ENCODE measurements at places on chromosomes 3 and 15.
A peak's percentile ranks its signal among the peaks of the same experiment; 100 is the strongest.

DNA sequence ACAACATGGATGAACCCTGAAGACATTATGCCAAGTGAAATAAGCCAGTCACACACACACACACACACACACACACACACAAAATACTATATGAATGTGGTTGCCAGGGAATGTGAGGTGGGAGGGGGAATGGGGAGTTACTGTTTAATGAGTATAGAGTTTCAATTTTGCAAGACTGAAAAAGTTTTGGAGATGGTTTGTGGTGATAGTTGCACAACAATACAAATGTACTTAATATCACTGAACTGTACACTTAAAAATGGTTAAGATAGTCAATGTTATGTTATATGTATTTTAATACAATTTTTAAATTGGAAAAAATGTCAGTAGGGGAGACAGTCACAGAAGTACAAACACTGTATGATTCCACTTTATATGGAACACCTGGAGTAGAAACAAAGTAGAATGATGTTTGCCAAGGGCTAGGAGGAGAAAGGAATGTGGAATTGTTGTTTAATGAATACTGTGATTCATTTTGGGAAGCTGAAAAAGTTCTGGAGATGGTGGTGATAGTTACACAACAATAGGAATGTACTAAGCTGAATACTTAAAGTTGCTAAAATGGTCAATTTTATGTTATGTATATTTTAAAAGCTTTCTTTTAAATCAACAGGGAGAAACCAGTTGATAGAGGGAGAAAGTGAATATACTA lies 76.6 kb downstream of the RPL39L start:
- DNase-seq: peak; percentile 41

- no peak for DNase-seq
Observed at GRCh38 chr15:26883466-26883865, 16.6 kb downstream of the GABRA5 start.

DNA sequence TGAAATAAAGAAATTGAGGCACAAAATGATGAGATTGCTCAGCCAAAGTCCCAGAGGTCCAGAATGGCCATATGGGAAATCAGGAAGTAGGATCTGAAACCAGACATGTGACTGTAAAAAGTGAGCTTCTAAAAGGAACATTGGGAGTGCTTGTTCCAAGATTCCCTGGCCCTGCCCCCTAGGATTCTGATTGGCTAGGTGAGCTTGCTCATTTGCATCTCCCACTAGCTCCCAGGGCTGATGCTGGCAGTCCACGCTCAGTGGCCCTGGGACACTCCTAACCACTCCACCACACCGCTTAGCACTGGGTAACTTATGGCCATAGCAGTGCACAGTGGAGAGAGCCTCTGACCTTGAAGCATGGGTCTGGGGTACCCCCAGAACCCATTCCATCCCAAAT lies 326.7 kb downstream of the NTRK3 start:
- DNase-seq: no peak

GRCh38 chr3:114213627-114214541 lies 23.5 kb downstream of the ZNF80 start:
- DNase-seq: peak; percentile 74

- no peak for DNase-seq
Observed at GRCh38 chr3:20068512-20069177, 28.4 kb downstream of the KAT2B start.

GRCh38 chr3:168093790-168094189 lies 1.9 kb downstream of the GOLIM4 start:
- DNase-seq: no peak

GRCh38 chr3:108524537-108524936 lies 14.1 kb upstream of the MYH15 start:
- DNase-seq: no peak

DNA sequence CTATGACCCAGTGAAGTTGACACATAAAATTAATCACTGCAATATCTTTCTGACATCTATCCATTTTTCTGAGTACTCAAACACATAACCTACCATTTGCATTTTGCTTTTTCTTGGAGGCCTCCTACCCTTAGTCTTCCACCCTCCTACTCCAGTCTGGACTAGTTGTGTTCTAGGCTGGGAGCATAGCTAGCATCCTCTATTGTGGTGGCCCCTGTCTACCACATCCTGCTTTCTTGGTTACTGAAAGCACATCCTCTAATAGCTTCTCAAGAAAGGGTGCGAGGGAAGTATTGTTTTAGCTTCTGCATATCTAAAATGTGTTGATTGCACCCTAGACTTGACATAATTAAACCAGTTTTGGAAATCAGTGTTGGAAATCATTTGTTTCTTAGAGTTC lies 176.5 kb downstream of the THSD4 start:
- no peak for DNase-seq

- DNase-seq: peak; percentile 73
Observed at GRCh38 chr3:127750226-127751031, 71.9 kb downstream of the MGLL start.

DNA sequence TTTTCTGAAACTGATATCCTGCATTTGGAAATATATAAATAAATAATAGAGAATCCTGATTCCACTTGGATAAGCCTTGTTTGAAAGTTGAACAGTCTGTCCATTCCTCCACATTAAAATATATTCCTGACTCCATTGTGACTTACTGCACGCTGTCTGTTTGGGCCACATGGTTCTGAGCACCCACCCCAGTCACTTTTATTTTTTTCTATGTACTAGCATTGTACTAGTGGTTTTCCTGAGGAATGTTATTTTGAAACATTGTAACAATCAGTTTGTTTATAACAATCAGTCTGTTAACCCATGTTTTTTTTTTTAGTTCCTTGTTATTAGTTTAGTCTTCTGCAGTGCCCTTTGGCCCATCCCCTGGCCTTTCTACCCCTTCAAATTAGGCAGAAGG lies 87.4 kb upstream of the CCNL1 start:
- DNase-seq: peak; percentile 11

- no peak for DNase-seq
Observed at GRCh38 chr3:3666664-3667063, 132.6 kb upstream of the LRRN1 start.

DNA sequence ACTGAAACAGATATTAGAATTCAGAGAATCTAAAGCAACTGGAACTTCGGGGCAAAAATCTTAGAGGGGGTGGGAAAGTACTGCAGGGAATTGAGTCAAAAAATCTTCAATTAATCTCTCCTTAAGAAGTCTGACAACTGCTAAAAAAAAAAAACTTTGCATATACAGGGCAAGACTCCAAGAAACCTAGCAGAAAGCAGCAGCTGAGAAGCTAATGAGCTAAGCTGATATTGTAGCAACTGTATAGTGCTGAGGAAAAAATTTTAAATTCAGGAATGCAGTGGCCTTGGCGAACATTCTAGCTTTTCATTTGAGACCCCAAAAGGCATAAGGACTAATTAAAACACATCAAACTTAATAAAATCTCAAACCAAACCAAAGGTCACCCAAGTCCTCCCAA lies 113.6 kb downstream of the SCAPER start:
- DNase-seq: no peak

DNA sequence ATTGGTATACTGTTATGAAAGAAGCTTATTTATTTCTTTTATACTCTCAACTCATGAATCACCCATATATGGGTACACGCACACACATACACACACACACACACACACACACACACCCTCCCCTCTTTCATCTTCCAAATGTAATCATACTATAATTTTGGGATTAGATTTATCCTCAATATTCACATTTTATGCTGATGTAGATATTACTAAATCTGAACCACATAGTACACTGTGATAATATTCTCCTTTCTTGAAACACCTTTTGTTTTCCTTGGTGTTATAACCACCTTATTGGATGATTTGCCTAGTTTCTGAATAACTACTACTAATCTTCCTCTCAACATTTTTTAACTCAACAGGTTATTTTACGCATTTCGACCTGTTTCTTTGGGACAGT lies 8.1 kb upstream of the GHSR start:
- no peak for DNase-seq

- DNase-seq: no peak
Observed at GRCh38 chr15:54841701-54842305, 354.9 kb downstream of the RSL24D1 start.

DNA sequence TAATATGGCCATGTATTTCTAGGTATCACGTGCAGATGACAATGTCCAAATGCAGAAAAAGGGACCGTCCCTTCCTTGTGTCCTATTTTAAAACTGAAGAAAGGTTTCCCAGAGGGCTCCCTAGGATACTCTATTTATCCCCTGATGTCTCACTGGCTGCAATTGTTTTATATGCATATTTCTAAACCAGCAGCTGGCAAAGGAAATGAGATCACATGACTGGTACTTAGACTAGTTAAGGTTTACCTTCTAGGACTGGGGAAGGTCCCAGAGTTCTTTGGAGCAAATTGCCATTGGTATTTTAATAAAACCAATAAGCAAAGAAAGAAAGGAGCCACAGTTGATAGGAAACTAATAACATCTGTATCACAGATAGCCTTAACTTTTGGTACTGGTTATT lies 29.5 kb downstream of the GTF2E1 start:
- DNase-seq: no peak

GRCh38 chr15:52540374-52541012 lies 11.8 kb upstream of the MYO5A start:
- no peak for DNase-seq

GRCh38 chr3:172905451-172905850 lies 154.9 kb downstream of the ECT2 start:
- DNase-seq: no peak

DNA sequence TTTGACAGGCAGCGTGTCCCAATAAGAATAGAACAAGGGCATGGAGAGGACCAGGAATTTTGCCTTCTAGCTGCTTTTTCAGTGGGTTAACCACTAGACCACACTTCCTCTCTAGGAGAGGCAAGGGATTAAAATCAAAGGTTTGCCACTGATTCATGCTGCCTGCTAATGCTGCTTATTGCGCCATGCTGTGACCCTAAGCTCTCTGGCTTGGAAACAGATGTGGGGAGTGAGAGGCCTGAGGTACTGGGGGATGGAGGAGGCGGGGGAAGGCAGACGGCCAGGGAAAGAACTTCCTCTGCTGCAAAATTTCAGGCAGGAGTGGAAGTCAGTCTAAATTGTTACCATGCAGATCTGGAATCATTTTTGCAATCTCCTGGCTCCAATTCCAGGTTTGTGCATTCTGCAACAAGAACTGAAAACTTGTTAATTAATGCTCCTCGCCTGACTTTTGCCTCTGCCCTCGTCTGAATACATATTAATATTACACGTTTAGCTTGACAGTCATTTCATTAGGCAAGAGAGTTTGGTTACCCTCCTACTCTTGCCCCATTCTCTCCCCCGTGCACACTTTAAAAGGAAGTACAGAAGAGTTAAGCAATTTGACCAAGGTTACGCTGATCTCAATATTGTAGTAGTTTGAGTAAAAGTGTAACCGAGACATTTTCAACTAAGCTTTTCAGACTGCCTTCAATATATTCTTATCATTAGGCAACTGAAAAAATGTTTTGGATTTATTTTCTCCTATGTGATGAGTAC lies 121.7 kb upstream of the SPRED1 start:
- peak; percentile 89 for DNase-seq

DNA sequence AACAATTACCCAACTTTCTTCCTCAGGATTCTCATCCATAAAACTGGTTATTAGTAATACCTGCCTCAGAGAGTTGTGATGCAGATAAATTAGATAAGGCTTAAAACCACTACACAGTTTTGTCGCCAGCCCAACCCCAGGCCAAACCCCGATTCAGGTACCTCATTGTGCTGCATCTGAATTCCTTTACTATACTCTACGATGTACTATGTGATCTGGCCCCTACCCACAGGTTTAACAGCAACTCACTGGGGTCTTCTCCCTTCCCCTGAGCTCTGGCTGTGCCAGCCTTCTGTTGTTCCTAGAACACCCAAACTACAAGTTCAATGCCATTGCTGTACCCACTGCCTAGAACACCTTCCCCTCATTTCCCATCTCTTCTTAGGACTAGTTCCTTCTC lies 64.6 kb downstream of the MYO5A start:
- DNase-seq: no peak

DNA sequence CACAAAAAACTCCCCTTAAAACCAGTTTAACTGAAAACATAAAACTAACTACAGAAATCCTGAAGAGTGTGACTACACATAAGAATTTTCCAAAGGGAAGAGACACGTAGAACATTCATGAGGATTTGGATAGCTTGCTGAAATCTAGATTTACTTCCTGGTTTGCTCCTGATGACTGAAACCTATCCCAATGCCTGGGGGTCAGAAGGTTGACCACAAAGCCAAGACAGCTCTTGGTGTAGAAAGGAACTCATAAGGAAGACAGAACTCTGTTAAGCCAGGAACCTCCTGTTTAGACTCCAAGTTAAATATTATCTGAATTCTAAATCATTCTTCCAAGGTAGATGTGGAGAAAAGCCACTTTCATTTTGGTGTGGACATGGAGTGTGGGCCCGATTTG lies 92.8 kb downstream of the TFG start:
- no peak for DNase-seq

GRCh38 chr3:119279584-119280243 lies 14.5 kb upstream of the ARHGAP31 start:
- no peak for DNase-seq

DNA sequence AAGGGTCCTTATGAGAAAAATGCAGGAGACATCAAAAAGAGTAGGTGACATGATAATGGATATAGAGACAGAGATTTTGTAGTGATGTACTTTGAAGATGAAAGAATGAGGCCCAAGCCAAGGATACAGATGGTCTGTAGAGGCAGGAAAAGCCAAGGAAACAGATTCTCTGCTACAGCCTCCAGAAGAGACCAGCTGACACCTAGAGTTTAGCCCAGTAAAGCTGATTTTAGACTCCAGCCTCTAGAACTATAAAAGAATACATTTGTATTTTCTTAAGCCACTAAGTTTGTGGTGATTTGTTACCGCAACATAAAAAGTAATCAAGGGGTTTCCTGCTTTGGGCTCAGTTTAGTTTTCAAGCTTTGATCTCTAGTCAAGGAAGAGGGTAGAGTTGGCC lies 64.8 kb downstream of the STRIT1 start:
- DNase-seq: no peak

- peak; percentile 65 for DNase-seq
Observed at GRCh38 chr15:40787344-40787841, 17.6 kb downstream of the C15orf62 start.

DNA sequence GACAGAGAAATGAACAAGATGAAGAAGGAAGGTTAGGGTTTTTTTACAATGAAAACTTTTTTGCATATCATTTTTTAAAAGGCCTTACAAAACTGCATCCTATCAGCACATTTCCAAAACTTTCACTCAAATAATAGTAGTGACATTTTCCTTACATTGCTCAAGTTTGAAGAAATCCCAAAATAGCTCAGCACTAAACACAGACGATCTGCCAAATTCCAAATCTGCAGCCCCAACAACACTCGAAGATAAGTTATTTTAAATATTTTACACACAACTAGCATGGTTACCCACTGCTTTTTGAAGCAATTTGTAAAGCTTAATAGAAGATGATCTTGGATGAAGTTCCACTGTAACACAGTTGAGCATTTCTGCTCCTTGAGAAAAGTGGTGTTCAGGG lies 535.6 kb upstream of the ALCAM start:
- no peak for DNase-seq

- DNase-seq: no peak
Observed at GRCh38 chr3:55683666-55684270, 196.7 kb upstream of the WNT5A start.

GRCh38 chr3:48092270-48092669 lies 76.1 kb upstream of the MAP4 start:
- no peak for DNase-seq
